NCI-H82 (cell line): ENCODE measurements at places on chromosomes 1 and 21.

DNA sequence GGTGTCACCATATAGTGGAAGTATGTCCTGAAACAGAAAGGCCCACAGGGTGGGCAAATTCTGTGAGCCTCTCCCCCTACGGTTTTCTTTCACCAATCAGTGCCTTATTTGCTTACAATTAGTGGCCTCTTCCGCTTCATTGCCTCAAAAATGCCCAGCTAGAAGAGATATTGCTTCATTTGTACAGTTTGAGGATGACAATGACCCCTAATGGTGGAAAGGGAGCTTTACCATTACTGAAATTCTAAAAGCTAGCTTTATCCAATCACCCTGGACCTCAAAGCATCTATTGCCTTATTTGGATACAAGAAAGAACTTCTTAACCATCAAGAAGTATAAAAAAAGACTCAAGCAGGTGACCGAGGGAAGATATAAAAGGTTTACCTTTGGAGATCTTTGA is 49.6 kb downstream of the LRRC71 start:
- no peak for DNase-seq

GRCh38 chr1:30172757-30173156 is 550.6 kb downstream of the MATN1 start:
- no peak for DNase-seq

DNA sequence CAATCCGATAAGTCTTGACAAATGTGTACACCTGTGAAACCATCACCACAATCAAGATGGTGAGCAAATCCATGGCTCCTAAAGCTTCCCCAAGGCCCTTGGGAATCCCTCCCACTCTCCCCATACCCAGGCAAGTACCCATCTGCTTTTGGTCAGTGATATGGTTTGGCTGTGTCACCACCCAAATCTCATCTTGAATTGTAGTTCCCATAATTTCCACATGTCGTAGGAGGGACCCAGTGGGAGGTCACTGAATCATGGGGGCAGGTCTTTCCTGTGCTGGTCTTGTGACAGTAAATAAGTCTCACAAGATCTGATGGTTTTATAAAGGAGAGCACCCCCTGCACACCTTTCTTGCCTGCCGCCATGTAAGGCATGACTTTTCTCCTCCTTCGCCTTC is 14.6 kb upstream of the GUCA2B start:
- no peak for DNase-seq

- peak; percentile 31 for DNase-seq
Measured at GRCh38 chr1:108106775-108107174, 93.4 kb downstream of the SLC25A24 start.

DNA sequence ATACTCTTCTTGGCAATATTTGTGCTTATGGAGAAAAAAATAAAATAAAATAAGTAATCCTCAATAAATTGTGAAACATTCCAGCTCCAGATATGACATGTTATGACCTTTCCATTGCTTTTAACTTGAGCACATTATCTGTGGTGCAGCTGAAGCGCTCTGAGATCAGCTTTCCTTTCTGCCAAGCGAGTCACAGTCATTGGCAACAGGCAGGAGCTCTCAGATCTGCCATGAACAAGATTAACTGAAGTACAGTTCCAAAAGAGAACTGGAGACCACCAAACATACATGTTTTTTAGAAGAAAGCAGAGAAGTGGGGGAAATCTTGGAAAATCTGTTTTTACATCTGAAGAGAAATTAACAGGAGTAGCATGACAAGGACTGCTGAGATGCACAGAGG is 89.2 kb upstream of the DSCAM start:
- DNase-seq, result no peak

DNA sequence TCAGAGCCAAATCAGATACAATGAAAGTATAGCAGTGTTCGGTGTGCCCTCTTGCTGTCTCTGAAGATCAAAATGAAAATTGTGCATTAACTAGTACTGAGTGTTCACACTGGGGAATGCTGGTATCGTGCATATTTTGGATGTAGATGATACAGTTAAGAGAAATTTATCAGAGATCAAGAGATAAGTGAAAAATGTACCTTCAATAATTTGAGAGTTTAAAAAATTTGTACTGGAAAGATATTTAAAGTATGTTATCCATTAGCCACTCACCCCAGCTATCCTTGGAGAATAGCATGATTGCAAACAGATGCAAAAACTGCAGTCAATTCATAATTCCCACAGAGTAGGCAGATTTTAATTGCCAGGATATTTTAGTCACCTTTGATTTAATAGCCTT is 56.4 kb downstream of the GREM2 start:
- no peak for DNase-seq

DNA sequence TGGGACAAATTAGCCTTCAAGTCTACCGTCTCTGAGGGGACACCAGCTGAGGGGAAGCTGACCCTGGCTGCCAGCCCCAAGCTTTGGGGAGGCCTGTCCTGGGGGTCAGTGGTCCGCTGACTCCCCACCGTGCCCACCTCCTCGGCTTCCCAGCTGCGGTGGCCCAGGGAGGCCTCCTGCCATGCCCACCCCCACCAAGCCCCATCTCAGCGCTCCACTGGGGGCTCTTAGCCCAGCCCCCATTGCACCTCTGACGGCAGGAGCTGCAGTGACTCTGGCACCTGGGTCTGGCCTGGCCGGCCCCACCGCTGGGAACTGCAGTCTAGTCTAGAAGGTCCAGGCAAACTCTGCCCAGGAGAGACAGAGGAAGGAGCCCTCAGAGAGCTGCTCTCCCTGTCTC is 30.2 kb upstream of the SIM2 start:
- DNase-seq, result no peak

DNA sequence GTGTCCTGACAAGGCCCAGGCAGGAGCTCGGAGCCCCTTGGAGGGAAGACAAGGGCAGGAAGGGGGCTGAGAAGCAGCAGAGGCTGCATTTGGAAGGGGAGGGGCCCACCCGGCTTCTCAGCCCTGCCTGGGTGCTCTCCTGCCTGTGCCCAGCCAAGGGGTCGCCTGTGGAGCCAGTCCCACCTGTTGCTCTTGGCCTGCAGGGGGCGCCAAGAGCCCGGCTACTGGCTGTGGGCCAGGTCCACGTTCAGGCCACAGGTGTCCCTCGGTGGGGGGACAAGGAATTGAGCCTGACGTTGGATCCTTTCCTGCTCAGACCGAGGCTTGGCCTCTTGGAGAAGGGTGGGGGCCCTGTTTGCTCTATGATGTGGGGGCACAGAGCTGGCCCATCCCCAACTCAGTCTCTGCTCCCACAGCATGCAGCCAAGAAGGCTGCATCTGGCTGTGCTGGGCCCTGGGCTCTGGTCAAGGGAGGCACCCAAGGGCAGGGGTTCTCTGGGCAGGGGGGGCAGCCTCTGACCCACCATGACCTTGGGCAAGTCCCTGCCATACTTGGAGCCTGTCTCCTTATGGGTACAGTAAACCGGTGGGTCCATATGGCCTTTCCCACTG is 10.9 kb downstream of the WNT4 start:
- peak; percentile 85 for DNase-seq

GRCh38 chr1:117389284-117389683 is 22.0 kb downstream of the MAN1A2 start:
- DNase-seq, result peak; percentile 55

GRCh38 chr1:100296140-100296539 is 30.1 kb downstream of the RTCA start:
- DNase-seq, result no peak

GRCh38 chr1:184648856-184649201 is 105.8 kb downstream of the EDEM3 start:
- no peak for DNase-seq

DNA sequence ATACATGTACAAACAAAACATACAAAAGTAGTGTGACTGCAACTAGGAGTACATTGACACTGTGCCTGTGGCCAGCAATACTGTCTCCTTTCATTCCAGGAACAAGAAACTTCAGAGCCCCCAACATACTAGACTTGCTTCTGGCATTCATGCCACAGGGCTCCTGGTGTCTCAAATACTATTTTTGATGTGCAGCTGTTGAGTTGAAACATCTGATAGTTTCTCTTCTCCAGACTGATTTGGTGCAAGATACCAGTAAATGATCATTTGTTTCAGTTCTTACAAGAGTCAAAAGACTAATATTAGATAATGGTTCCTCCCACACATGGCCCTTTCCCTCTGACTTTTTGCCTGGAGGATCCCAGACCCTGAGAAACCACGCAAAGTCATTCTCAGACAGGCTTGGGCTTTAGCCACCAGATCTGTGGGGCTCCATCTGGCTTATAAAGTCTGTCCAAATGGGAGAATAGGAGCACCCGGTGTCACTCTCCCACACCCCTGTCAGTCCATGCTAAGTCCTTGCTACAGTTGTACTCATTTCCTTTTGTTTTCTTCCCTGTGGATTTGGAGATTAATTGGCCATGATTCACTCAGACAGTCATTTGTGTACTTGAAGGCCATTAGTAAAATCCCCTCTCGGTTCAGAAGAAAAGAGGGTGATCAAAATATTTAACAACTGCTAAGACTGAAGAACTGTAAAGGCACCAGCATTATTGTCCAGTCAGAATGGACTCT is 163.5 kb upstream of the RUNX1 start:
- DNase-seq, result no peak

GRCh38 chr1:153180556-153180955 is 22.7 kb upstream of the LELP1 start:
- no peak for DNase-seq

DNA sequence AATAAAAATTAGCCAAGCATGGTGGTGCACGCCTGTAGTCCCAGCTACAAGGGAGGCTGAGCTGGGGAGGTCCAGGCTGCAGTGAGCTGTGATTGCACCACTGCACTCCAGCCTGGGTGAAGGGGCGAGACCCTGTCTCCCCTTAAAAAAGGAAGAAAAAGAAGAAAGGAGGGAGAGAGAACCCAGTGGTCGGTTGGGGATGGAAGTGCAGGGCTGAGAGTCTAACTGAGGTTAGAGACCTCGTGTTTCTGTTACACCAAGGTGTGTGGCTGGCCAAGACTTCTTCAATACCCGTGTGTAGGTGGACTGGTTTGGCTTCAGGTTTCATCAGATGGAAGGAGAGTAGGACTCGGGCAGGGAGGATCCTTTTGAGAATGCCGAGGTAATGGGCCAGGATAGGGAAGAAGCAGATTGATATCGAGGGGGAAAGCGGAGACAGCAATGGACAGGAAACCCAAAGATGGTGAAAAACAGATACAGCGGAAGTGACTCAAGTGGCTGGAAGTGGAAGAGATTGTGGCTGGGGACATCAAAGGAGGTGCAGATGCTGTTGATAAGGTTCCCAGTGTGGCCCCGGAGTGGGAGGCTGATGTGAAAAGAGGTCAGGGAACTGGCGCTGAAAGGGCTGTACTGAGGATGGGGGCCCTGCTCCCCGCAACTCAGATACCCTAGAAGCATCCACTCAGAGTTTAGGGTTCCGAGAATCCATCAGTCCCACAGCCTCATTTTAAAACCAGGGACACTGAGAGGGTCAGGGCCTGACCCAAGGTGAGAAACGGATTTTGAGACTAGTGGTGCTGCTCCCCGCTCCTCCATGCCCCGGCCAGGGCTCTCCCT is 681 bp upstream of the UBXN10 start:
- no peak for DNase-seq

DNA sequence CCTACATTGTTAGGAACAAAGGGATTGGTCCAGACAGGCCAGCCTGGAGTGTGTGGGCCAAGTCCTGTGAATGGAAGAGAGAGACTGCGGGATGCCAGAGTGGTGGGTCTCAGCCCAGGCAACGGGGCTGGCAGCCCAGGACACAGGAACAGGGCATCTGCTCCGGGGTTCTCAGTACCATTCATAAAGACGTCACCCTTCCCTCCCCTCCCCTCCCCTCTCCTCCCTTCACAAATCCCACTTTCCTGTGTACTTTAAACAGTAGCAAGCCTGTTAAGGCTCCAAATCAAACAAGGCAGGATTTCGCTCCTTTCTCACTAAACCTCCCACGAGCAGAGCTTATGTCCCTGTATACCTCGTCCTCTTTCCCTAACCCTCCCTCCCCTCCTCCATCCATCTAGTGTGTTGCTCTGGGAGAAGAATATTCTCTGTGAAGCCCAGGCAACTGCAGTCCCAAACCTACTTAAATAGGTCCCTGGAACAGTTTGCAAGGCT is 4.2 kb upstream of the PLXNA2 start:
- DNase-seq, result peak; percentile 49
